ENCODE measurements at places on chromosomes 1 and 21.

GRCh38 chr1:157770442-157771043 is 6.4 kb downstream of the FCRL2 start:
- no peak for DNase-seq

- DNase-seq, result no peak
Observed at GRCh38 chr1:82225421-82226185, 424.9 kb downstream of the ADGRL2 start.

GRCh38 chr1:21924503-21925005 is 12.6 kb downstream of the HSPG2 start:
- no peak for DNase-seq

- no peak for DNase-seq
Observed at GRCh38 chr1:11495579-11495978, 16.6 kb downstream of the DISP3 start.

DNA sequence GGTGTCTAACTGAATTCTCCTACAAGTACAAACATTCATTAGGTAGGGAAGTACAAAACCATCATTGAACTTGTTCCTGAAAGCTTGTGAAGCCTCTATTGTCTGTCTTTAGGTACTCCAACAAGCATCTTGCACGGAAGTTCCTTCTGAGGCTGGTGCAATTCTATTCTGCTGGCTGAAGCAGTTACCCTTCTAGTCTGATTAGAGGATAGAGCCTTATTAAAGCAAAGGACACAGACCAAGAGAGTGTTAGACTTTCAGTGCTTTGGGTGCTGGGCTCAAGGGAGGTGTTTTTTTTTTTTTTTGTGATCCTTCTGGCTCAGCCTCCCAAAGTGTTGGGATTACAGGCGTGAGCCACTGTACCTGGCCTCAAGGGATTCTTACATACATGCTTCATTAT is 43.8 kb downstream of the HHAT start:
- no peak for DNase-seq

GRCh38 chr1:221246628-221247415 is 367.6 kb downstream of the HLX start:
- no peak for DNase-seq

GRCh38 chr1:38266197-38266520 is 219.6 kb upstream of the POU3F1 start:
- no peak for DNase-seq

DNA sequence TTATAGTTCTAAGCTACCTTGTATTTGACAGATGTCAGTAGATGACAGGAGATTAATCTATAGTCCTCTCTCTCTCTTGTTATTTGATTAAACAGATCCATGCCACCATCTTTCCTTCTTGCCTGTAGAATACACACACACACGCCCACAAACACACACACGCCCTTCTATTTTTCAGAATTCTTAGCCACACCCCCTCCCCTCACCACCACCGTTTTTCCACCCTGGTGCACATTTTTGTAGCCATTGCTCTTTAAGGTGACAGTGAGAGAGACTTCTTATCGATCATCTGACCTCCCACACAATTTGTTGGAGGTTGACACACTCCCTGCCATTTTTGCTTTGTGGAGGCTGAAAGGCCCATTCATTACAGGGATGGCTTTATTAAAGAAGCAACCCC is 123.2 kb downstream of the NTNG1 start:
- no peak for DNase-seq

- DNase-seq, result no peak
Observed at GRCh38 chr1:24379733-24380315, 33.8 kb downstream of the STPG1 start.

DNA sequence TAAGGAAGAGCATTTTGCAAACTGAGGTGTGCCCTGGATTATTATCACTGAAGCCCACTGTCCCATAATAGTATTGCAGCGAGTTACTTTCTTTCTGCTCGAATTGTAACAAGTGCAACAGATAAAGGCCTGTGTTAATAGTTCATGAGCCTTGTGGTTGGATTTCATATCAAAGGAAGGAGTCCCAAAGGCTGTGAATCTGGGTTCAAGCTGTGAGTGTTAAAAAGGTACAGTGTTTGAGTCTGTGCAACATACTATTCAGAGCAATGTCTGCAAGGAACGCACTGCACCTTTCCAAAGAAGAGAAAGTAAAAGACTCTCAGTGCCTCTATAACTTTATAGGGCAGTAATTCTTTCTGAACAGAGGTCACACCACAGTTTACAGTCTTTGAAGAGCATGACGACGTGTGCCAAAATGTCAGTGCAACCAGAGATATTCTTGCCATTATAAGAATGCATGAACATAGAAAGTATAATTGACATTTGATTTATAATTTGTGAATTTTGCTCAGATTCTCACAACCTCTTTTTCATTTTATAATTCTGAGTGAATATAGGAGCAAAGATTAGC is 79.1 kb downstream of the CDC7 start:
- DNase-seq, result no peak

GRCh38 chr1:230259621-230260020 is 166.5 kb downstream of the PGBD5 start:
- no peak for DNase-seq

GRCh38 chr1:25640646-25641328 is 24.2 kb downstream of the MAN1C1 start:
- no peak for DNase-seq

DNA sequence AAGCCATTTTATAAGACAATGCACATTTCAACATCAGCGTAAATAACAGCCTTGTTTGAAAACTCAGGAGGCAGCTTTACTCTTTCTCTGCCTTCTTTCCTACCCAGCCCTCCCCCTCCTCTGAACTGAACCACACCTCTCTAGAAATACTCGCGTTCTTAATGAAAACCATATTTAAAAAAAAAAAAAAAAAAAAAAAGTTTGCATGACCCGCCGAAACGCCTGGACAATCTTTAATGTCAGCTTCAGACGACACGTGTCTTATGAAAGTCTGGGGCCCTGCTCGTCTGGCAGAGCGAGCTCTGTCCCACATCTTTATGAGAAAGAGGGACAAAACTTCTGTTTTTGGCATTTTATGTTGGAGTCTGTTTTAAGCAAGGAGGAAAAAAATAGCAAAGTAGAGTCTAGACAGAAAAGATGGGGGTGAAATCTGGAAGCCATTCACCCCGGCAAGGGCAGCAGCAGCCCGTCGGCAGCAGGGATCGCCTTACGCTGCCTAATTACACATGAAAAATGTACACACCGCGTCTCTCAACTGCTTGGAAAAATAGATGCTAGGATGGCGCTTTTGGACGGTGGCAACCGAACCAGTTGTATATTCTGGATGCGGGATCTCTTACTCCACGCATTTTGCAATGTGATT is 130.4 kb upstream of the ETS2 start:
- DNase-seq, result no peak
